ENCODE measurements at places on chromosomes 6 and 20.

GRCh38 chr6:25403150-25403549 is 124.0 kb downstream of the CARMIL1 start:
- no peak for DNase-seq

- no peak for DNase-seq
These were observed 179.5 kb downstream of the CDH26 start for GRCh38 chr20:60137657-60138245.

GRCh38 chr6:11618533-11618932 is 81.0 kb downstream of the TMEM170B start:
- no peak for DNase-seq

DNA sequence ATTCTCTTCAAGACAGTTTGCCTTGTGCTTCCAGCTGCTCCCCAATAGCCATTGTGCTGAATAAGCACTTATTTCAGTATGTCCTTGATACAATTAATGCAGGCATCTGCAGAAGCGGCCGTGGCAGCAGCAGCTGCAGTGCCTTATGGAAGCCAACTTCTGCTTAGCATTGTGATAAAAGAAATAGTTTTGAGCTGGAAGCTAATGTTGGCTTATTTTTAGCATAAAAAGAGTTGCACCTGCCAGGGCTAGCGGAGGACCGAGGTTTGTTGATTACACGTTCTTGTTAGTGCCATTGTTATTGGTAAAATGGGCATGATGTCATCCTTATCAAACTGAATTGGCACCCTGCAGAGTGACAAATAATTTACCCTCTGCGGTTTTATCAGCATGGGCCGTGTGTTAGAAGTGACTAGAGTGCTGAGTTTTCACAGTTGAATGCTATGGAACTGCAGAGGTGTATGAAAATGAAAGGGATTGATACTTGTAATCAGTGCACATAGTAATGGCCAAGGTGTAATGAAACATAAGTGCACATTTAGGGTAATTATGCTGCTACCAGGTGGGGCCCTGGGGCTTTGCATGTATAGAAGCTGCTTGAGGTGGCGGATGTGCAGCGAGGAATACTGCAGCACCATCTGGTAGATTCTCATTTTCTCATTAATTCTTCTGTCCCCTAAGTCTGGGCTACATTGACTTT is 334.3 kb downstream of the CDKAL1 start:
- peak; percentile 28 for DNase-seq

- DNase-seq = no peak
These were observed 362.8 kb downstream of the ESR1 start for GRCh38 chr6:152170313-152170701.

- DNase-seq = no peak
These were observed 39.2 kb upstream of the RIN2 start for GRCh38 chr20:19718880-19719279.

DNA sequence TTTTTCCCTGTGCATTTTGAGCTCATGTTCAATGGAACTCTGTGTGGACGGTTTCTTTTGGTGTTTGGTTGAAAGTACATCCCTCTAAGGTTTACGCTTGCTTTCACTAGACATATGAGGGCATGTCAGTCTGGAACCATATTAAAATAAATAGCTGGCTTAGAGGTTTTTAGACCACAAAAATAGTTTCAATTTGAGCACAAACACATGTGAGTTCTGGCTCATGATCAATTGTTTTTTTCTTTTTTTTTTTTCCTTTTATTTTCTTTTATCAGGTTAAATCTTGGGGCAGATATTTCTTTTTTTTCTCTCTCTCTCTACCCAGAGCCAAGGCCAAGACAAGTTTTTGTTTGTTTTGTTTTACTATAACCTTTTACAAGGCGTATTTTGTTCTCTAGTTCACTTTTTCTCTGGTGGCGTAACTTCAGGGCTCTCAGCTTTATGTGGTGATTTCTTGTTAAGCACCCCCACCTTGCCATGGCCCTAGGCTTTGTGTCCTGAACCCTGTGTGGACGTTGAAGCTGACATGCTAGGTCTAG is 92.9 kb downstream of the SHLD1 start:
- DNase-seq = no peak

DNA sequence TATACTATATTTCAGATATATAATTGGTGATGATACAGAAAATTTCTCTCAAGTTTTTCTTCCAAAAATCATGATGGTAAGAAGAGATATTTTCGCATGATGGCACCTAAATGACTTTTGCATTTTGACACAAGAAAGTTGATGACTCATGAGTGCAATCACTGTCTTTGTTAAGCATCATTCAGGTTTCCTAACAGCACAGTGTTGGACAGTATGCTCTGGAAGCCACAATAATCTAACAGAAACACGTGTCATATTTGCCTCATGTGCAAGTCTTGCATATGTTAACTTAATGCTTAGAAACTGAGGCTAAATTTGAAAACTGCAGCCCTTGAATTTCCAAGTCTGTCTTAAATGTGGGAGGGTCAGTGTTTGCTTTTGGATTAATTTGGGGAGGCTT is 533.5 kb downstream of the LMBRD1 start:
- DNase-seq = no peak

DNA sequence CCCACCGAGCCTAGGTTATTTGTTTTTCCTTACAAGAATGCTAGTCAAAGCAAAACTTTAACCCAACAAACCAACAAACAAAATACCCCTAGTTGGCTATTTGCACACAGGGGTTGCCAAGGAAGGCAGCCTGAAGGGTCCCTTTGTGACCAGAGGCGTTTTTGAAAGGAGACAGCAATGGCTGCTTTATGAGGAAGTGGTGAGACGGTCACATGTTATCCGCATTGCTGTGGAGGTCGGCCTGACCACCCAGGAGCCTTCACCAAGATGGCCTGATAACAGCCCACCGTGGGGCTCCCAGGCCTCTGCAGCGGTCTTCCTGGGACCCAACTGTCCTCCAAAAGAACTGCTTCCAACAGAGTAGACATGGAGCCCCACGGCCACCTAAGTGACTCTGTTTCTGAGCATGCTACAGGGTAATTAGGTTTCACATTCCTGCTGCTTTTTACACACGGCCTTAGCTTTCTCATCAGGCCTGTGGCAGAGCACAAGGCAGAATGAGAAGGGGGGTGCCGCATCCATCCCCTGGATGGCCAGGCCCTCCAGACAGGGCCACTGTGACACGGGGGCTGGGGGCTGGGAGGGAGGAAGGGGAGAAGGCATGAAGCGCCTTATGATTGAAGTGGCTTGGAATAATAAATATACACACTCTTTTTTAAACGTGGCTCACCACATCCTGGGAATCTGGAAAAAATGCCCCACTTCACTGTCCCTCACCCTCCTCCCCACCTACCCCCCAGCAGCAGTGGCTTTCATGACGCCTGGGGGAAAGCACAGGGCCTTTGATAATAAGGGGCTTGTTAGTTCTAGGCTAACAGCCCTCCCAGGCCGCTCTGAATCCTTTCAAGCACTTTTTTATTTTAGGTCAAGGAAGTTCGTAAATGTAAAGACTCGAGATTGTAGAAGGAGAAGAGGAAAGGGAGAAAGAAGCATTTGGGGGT is 86.0 kb downstream of the CLIC5 start:
- no peak for DNase-seq

DNA sequence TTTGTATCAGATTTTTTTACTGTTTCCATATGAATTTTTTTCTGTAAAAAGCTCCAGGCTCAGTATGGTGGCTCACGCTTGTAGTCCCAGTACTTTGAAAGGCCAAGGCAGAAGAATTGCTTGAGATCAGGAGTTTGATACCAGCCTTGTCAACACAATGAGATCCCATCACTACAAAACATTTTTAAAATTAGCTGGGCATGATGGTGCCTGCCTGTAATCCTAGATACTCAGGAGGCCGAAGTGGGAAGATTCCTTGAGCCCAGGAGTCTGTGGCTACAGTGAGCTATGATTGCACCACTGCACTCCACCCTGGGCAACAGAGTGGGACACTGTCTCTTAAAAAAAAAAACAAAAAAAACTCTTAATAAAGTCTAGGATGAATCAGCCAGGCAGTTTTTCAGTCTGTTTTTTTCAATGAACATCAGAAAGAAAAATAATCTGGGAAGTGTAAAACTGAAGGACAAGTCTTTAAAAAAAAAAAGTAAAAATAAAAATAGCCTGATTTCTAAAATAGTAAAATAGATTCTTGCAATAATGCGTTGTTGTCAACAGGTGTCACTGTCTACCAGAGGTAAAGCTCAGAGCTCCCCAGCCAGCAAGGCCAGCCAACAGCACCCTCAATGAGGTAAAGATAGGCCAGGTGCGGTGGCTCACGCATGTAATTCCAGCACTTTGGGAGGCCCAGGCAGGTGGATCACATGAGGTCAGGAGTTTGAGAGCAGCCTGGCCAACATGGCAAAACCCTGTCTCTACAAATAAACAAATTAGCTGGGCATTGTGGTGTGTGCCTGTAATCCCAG is 9.3 kb upstream of the ATG5 start:
- DNase-seq = peak; percentile 62

DNA sequence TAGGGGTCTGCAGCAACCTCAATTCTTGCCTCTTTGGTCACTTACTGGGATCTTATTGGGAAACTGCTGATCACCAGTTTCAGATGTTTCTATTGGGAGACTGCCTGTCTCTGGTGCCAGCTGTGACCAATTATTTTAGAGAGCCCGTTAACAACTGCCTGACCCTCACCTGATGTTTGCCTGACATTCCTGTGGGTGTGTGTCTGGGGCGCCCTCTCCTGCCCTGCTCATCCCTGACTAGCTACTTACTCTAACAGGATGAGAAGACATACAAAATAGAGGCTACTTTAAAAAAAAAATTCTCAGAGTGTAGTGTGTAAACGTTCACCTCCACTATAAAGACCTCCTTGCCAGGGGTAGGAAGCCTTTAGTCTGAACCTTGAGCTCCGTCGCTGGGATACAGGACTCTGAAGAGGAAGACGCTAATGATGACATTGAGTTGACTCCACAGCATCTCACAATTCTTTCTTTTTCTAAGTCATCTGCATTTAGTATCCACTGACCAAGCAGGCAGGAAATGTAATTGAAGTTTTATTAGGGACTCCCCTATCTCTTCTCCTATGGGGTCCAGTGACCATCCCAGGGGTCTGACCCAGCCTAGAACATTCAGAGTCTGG is 54.6 kb upstream of the DDR1 start:
- DNase-seq = no peak

DNA sequence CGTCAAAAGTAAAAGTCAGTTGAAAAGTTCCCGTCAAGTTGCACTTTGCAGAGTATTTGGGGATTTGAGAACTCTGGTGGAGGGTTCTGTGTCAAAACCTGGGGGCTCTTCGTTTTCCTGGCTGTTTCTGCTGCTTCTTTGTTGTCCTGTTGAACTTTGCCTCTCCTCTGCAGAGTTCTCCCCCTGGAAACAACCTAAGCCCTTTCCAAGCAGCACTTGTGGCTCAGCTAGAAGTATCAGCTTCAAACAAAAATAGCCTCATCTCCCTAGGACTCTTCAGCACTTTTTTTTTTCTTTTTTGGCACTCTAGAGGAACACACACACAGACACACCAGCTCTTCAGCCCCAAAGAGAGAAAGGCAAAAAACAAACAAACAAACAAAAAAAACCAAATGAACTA is at the start of gene TRDN:
TSS of gene TRDN (minus strand) at position 169 of the 400 bp plus-strand sequence. CDS start 175 bp downstream, outside the sequence.
- DNase-seq = no peak

DNA sequence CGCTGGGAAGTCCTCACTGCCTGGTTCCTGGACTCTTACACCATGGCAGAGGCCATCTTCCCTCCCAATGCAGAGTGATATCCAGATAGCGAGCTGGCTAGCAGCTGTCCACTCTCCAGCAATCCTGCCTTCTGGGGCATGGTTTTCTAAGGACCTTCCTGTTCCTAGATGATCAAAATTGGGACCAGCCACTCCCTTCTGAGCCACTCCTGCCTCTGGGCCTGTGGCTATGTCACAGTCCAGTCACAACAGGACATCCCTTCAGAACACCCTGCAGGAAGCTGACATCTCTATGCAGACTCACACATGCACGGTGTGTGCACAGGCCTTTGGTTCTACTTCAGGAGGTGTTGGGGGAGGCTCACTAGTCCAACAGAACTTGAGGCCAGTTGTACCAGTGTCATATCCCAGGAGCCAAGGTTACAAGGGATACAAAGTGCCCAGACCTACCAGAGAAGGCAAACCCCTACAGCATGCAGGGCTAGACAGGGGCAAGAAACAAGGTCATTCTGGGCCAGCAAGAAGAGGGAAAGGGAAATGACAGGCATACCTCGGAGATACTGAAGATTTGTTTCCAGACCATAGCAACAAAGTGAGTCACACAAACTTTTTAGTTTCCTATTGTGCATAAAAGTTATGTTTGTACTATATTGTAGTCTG is 2.7 kb upstream of the MCCD1 start:
- DNase-seq = no peak

DNA sequence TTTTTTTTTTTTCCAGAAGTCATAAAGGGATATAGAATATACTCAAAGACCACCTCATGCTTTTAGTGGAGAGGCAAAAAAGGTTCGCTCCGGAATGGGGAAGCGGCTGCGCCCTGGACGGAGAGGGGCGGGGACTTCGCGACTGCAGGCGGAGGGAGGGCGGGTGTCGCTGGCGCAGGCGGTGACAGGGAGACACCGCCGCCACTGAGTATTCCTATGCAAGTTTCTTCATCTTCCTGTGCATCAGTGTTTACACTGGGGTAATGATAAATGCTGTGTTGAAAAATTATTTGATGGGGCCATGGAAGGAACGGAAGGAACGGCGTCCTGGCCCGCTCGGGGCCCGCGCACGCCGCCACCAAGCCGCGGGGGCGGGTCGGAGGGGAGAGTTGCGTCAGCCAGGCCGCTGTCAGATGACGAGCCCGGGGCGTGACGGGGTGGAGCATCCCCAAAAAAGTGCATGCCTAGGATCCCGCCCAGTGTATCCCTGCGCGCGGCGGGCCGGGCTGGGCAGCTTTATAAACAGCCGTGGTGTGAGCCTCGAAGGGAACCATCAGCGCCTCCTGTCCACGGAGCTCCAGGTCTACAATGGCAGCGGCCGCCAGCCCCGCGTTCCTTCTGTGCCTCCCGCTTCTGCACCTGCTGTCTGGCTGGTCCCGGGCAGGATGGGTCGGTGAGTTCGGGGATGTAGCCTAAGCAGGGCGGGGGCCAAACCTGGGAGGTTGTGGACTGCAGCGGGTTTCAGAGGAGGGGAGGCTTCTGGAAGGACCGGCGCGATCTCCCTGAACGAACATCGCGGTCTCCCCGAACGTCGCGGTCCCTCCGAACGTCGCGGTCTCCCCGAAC is at the start of gene ULBP1:
TSS of gene ULBP1 (plus strand) at position 482 of the 846 bp plus-strand sequence. CDS start at position 589, 107 bp downstream.
- DNase-seq = peak; percentile 57

- no peak for DNase-seq
These were observed 556.5 kb downstream of the BMP2 start for GRCh38 chr20:7323957-7324356.

DNA sequence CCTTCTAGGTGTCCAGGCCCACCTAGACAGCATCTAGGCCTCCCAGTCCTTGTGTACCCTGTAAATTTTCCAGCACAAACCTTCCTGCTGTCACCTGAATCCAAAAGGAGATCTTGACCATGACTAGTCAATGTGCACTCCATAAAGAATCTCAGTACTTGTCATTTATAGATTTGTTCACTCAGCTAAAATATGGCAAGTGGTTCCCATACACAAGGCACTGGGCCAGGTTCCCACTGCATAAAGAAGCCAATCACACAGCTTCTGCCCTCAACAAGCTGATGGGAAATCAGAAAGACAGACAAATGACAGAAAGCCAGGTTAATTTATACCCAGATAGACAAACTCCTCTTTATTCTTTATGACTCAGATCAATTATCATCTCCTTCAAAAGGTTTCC is 526.8 kb downstream of the CD83 start:
- no peak for DNase-seq

GRCh38 chr6:99032396-99032795 is 84.7 kb upstream of the FBXL4 start:
- DNase-seq = no peak

- no peak for DNase-seq
These were observed 137.7 kb upstream of the DEFB112 start for GRCh38 chr6:50187351-50187921.

- DNase-seq = peak; percentile 57
These were observed 1.4 kb downstream of the RREB1 start for GRCh38 chr6:7108964-7109836.

Measured in pancreas (tissue), 10 donors.